ENCODE measurements at places on chromosomes 16 and 17. TPM values are rescaled to one million over a fixed set of nuclear protein-coding genes. Genes with fewer than 3 reads are reported as not detected.

DNA sequence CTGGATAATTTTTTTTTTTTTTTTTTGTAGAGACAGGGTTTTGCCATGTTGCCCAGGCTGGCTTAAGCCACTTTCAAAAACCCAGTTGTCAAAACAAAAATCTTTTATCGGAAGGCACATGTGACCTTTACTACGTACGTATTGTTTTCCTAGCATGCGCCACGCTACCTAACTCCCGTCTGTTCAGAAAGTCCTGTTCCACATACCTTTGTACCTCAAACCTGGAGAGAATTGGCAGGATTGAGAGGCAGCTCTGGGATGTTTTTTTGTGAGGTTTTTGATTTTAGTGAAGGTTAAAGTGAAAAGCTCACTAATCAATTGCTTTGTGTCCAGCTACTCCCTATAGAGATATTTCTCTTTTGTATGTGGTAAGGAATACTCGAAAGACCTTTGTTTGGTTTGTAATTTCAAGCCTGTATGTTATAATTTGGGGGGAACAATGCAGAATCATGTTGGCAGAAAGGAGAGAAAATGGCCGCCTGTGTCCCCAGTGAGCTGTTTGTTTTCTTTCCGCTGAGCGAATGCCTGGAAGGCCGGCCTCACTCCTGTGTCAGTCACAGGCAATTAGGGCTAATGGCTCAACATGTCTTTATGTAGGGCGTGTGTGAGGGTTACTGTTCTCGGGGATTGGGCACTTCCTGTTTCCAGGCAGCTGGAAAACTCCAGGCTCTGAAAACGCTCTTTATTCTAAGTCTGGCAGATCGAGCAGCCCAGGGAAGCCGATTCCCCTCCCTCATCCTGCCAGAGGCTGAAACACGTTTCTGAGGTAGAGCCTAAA lies 60.8 kb upstream of the CLEC18A start:
- peak; percentile 73 for DNase-seq
- peaks cover 6% of the 10 kb centered on the region for H3K27me3 ChIP-seq
- H3K27ac ChIP-seq: peak overlapping the region; percentile 79
- peaks cover 38% of the 10 kb centered on the region for H3K4me1 ChIP-seq
- H3K4me3 ChIP-seq: peak overlapping the region; percentile 61

DNA sequence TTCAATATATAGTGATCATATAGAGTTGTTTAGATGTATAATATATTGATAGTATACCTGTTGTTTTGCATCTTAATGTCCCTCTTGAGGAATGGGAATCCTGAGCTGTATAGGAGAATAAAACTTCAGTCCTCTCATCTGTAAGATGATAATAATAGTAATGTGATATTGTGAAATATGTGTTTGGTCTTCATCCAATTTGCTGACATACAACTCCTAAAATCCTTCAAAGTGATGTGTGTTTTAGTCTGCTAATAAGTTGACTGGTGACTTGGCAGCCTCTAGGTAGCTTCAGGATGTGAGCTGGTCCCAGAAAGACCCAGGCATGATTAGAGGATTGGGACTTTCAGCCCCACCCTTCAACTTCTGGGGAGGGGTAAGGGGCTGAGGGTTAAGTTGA lies 22.8 kb upstream of the NFAT5 start:
- DNase-seq: no peak
- H3K27ac ChIP-seq: no peak overlapping the region
- no peaks in the 10 kb centered on the region for H3K4me1 ChIP-seq
- H3K27me3 ChIP-seq: no peaks in the 10 kb centered on the region
- H3K4me3 ChIP-seq: no peak overlapping the region

DNA sequence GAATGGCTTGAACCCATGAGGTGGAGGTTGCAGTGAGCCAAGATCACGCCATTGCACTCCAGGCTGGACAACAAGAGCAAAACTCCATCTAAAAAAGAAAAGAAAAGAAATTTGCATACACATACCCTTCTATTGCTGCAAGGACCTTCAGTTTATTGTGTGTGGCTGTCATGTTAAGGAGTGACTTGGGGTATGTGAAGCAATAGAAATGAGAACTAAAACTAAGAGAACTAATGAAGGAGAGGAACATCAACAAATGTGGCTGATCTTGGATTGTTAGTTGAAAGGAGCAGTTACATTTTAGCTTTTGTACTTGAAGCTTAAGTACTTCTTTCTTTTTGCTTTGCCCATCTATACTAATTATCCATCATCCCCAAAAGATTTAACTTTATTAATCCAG lies 12.7 kb upstream of the NSRP1 start:
- no peak overlapping the region for H3K27ac ChIP-seq
- H3K36me3 ChIP-seq: no peaks in the 10 kb centered on the region
- no peak overlapping the region for H3K4me3 ChIP-seq
- no peak for DNase-seq
- peaks cover 3% of the 10 kb centered on the region for H3K27me3 ChIP-seq

DNA sequence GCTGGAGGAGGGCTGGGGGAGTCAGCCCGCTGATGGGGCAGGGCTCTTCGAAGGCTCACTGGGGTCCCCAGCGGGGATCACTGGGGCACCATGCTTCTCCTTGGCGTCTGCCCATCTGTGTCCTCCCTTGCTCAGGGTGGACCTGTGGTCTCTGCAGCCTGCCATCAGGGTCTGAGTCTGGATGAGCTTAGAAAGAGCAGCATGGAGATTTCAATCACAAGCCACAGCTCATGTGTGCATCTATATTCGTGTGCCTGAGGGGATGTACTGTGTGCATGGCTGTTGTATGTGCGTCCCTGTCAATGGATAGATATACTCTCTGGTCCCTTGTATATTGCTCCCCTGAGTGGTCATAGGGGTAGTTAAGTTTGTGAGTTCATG lies 126.6 kb upstream of the SDK2 start:
- no peak for DNase-seq
- peaks cover 19% of the 10 kb centered on the region for H3K4me1 ChIP-seq
- no peak overlapping the region for H3K27ac ChIP-seq
- H3K36me3 ChIP-seq: no peaks in the 10 kb centered on the region
- no peak overlapping the region for H3K4me3 ChIP-seq
- H3K27me3 ChIP-seq: peaks cover 28% of the 10 kb centered on the region

GRCh38 chr17:60695960-60696359 lies 18.3 kb downstream of the BCAS3 start:
- H3K27ac ChIP-seq: no peak overlapping the region
- no peaks in the 10 kb centered on the region for H3K4me1 ChIP-seq
- no peaks in the 10 kb centered on the region for H3K27me3 ChIP-seq
- DNase-seq: no peak
- H3K4me3 ChIP-seq: no peak overlapping the region
- peaks cover 10% of the 10 kb centered on the region for H3K36me3 ChIP-seq

DNA sequence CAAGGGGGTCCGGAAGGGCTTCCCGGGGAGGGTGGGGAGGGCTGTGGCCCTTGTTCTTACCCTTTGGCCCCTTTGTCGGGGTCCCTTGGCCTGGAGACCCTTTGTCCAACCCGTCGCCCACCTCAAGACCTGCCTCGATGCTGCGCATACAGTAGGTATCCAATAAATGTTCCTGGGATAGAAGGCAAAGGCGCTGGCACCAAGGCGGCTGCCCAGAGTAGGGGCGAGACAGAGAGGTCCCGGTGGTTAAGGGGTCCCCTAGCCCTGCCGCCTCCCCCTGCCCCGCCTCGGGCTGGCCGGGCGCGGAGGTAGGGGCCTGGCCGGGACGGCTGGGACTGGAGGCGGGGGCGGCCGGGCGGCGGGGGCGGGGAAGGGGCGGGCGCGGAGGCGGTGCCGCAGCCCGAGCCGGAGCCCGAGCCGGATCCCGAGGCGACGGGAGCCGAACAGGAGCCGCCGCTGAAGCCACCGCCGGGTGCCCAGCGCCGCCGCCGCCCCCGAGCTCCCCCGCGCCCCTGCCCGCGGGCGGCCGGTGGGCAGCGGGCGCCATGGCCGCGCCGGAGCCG lies at the start of gene NHERF2:
TSS of gene NHERF2 (plus strand) at position 442 of the 563 bp plus-strand sequence. CDS start at position 546, 104 bp downstream.
- no peaks in the 10 kb centered on the region for H3K36me3 ChIP-seq
- peak within 1 kb of the TSS; percentile 87 for H3K4me3 ChIP-seq
- peaks cover 19% of the 10 kb centered on the region for H3K4me1 ChIP-seq
- H3K27me3 ChIP-seq: peaks cover 27% of the 10 kb centered on the region
- H3K27ac ChIP-seq: peak within 1 kb of the TSS; percentile 50

- no peaks in the 10 kb centered on the region for H3K27me3 ChIP-seq
- H3K4me1 ChIP-seq: peaks cover 14% of the 10 kb centered on the region
- no peak overlapping the region for H3K27ac ChIP-seq
- DNase-seq: no peak
- peak overlapping the region; percentile 51 for H3K4me3 ChIP-seq
- no peaks in the 10 kb centered on the region for H3K36me3 ChIP-seq
These were observed 2.5 kb downstream of the SSH2 start for GRCh38 chr17:29927546-29927945.

DNA sequence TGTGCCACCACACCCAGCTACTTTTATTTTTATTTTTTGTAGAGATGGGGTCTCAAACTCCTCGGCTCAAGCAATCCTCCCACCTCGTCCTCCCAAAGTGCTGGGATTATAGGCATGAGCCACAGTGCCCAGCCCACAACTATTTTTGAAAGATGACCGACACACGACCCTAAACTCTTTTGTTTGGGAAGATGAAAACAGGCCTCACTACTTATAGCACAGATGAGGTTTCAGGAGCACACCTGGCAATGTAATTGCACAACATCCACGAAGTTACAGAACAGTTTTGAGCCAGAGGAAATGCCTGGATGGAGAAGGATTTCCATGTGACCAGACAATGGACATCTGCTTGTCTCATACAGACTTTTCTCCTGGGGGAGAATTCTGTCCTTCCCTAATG lies 43.4 kb upstream of the PRSS54 start:
- no peak overlapping the region for H3K4me3 ChIP-seq
- H3K27me3 ChIP-seq: peaks cover 3% of the 10 kb centered on the region
- H3K4me1 ChIP-seq: peaks cover 8% of the 10 kb centered on the region
- DNase-seq: no peak
- no peaks in the 10 kb centered on the region for H3K36me3 ChIP-seq

ZG16B gene
- total RNA-seq: 1.5 TPM

NPIPB2 gene
- 7.5 TPM for total RNA-seq

HID1 gene
- total RNA-seq: 36.6 TPM

CACNG3 gene
- total RNA-seq: not detected

FBXW10B gene
- total RNA-seq: 2.4 TPM

CNTNAP1 gene
- 17.8 TPM for total RNA-seq

AOC3 gene
- total RNA-seq: 1.5 TPM

C16orf92 gene
- not detected for total RNA-seq

CEMP1 gene
- 0.74 TPM for total RNA-seq

Measured in type B pancreatic cell (in vitro differentiated cells).